ENCODE measurements at places on chromosomes 2 and 18. TPM values are rescaled to one million over a fixed set of nuclear protein-coding genes. Genes with fewer than 3 reads are reported as not detected.

GRCh38 chr2:223601018-223601417 is 1.1 kb downstream of the SCG2 start:
- DNase-seq: no peak

GRCh38 chr2:54958717-54959371 is 91.4 kb downstream of the RTN4 start:
- DNase-seq: no peak

GRCh38 chr2:177724398-177725287 is 332.1 kb downstream of the AGPS start:
- peak; percentile 59 for DNase-seq

- peak; percentile 68 for DNase-seq
Measured at GRCh38 chr2:85887566-85888019, 1.2 kb downstream of the ST3GAL5 start.

- no peak for DNase-seq
Measured at GRCh38 chr2:42792087-42792582, 248 bp downstream of the HAAO start.

- no peak for DNase-seq
Measured at GRCh38 chr2:6574121-6574520, 291.6 kb downstream of the CMPK2 start.

DNA sequence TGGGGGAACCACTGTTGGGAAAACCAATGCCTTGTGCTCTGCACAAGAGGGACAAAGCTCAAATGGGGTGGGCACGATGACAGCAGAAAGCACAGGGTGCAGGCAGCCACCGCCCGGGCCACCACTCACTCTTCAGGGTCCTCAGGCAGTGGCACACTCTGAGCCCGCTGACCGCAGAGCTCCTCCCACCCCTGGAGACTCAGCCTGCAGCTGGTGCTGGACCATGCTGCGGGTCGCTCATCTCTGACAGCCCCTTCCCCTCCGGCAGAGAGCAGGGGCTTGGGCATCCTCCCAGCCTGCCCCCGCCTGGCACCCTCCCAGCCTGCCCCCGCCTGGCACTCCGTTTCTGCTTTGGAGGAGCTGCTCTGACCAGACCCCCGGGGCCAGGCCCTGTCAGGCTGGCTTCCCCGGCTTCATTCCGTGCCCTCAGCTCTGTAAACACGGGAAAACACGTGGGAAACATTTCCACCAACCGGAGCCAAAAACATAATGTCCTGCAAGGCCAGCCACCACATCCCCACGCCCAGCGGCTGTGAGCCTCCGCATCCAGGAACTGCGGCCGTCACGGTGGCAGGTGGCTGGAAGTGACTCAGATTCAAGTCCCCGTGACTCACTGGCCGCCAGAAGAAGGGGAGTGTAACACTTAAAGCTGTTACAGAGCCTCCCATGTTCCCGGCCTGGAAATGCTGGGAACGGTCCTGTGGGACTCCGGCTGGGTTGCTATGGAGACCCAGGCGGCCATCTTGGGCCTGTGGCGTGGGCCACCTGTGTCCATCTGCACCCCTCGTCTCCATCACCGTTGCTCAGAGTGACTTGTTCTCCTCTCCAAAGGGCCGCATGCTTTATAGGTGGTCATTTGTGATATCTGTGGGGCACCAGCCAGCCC is 6.8 kb upstream of the SNED1 start:
- peak; percentile 86 for DNase-seq

GRCh38 chr2:55618025-55618274 is 528 bp upstream of the PPP4R3B start:
- no peak for DNase-seq

DNA sequence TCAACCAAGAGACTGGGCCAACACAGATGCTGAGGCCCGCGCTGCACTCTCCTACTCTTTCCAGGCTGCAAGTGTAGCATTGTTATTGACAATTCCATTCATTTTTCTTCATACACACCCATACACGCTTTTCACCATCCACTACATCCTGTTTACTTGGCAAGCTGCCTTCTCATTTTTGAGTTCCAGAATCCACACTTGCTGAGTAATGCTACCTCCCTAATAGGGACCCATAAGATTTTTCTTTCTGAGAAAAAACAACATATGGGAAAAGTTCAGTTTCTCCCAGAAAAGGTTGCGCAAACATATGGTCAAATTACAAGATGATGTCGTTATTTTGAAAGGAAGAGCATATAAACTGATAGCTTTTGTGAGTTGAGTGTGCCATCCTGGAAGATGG is 3.3 kb upstream of the NETO1 start:
- DNase-seq: no peak

GRCh38 chr2:190584980-190585661 is 50.6 kb upstream of the NEMP2 start:
- DNase-seq: no peak

DNA sequence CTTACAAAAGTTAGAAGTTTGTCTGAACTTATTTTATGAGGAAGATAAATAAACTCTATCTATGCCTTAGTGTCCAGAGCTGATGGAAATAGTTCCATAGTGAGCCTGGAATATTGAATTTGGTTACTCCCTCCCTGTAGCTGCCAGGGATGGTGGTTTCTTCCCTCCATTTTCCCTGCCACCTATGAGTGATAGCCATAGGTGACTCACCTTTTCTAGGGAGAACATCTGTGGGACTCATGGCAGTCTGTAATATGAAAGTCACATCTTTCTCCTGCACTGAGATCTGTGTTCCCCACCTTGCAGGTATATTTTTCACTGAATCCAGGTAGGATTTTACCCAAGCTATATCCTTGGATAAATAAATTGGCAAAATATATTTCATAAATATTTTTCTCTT is 148.8 kb downstream of the TPGS2 start:
- no peak for DNase-seq

- no peak for DNase-seq
Measured at GRCh38 chr2:40404517-40404916, 47.4 kb downstream of the SLC8A1 start.

OTX1 gene
- not detected for total RNA-seq

FBXO15 gene
- total RNA-seq: 1.0 TPM

NEDD4L gene
- total RNA-seq: 105 TPM

SNED1 gene
- 13.5 TPM for total RNA-seq

LPIN1 gene
- total RNA-seq: 47.5 TPM

Measured in body of pancreas (tissue), 4 donors.